Activated CD8-positive, alpha-beta memory T cell treated with anti-CD3 and anti-CD28 coated beads for 1 hour (primary cell): ENCODE measurements at places on chromosomes 1 and 21.

DNA sequence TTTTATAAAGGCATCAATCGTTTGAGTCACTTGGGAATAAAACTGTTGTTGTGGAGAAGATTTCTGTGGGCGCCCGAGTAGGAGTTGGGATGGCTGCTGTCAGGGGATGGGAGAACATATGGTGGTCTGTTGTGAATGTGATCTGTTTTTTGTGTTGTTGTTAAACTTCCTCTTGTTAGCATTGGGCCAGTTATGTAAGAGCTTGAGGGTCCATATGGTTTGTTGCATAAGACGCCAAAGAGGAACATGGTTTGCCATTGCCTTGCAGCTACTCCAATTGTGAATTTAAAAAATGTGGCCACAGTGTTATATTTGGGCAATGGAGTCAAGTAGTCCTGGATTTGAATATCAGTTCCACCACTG lies 136.1 kb upstream of the JUN start:
- no peak for DNase-seq

DNA sequence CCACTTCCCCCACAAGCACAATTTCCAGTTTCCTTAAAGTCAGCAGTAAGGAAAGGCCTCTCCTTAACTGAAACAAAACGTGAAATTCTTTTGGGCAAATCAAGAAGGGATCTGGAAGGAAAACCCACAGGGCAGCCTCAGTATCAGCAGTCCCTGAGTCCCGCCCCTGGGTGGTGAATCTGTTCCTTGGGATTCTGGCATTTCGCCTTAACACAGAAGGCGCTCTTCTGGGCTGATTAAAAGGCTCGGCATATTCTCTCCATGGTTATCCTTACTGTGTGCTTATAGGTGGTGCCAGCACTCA lies 12.2 kb upstream of the RAB4A start:
- no peak for DNase-seq

DNA sequence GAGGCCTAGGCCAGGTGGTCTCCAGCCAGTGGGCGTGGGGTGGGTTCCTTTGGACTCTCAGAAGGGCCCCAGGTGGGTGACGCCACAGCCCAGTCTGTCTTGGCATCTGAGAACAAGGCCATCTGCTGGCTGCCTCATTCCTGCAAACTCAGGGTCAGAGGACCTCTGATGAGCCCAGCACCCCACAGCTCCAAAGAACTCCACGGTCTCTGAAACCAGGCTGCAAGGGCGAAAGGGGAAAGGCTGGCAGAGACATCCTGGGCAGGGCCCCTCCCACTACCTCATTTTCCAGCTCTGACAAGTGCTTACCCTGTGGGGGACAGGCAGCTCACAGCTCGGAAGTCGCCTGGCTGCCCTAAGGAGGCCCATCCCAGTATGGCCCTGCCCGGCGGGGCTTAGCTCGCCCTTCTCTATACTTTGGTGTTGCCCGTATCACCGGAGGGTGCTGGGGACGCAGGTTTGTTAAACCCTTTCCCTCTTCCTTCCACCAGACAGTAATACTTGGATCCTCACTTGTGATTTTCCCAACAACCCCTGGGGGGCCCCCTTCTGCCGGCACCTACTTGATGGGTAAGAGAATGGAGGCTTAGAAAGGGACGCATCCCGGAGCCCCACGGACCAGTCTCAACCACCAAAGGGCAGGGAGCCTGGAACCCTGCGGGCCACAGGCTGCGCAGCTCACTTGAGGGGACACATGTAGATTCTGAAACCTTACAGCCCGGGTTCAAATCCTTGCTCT lies 10.9 kb upstream of the EDN2 start:
- no peak for DNase-seq

GRCh38 chr1:220901881-220902280 lies 22.6 kb downstream of the HLX start:
- no peak for DNase-seq

DNA sequence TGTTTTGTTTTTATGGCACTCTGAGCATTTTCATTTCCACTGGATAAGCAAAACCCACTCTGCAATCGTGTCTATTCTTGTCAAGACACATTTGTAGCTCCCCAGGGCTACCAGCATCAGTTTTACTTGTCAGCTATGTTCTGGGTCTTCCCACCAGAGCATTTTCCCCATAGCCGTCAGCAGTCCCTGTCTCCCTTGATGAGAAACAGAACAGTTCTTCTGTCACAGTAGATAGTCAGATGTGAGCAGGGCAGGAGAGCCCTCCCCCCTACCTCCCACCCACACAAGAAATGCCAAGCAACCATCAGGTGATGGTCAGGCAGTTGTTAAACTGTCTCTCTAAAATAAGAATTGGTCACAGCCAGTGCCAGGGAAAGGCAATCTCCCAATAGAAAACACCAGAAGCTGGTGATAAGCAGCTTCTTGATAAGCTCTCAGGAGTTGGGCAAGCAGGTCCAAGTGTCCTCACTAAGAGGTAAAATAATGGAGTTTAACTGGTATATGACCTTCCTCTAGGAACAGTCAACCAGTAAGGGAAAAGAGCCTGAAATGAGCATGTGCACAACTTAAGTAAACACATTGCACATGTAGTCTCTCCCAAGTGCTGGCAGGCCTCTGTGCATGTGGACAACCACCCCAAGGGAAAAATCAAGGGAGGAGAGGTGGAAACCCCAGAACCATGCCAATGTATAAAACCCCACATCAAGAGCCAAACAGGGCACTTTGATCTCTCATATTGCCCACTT lies 208.2 kb downstream of the S1PR1 start:
- DNase-seq, result no peak

DNA sequence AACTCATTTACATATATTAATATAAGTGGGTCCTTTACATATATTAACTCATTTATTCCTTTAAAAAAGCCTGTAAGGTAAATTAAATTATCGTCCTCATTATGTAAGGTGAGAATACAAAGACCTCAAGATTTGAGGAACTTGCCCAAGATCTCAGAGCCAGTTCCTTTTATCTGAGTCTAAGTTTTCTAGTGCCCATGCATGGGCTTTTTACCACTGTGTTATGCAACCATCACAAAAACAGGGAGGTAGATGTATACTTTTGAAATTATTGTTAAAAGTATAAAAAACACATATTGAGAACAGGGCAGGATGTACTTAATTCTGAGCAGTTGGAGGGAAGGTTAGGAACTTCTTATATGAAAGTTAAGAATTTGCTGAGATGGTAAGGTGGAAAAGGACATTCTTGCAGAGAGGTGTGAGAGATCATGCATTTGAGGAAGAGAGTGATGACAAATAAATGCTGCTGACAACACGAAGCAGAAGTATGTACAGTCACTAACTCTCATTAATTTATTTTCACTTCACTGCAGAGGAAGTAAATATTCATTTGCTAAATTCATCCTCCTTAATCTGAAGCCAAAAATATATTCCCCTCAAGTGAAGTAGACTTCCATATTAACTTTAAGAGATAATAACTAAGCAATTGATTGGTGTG lies 28.9 kb upstream of the LYPLAL1 start:
- no peak for DNase-seq

DNA sequence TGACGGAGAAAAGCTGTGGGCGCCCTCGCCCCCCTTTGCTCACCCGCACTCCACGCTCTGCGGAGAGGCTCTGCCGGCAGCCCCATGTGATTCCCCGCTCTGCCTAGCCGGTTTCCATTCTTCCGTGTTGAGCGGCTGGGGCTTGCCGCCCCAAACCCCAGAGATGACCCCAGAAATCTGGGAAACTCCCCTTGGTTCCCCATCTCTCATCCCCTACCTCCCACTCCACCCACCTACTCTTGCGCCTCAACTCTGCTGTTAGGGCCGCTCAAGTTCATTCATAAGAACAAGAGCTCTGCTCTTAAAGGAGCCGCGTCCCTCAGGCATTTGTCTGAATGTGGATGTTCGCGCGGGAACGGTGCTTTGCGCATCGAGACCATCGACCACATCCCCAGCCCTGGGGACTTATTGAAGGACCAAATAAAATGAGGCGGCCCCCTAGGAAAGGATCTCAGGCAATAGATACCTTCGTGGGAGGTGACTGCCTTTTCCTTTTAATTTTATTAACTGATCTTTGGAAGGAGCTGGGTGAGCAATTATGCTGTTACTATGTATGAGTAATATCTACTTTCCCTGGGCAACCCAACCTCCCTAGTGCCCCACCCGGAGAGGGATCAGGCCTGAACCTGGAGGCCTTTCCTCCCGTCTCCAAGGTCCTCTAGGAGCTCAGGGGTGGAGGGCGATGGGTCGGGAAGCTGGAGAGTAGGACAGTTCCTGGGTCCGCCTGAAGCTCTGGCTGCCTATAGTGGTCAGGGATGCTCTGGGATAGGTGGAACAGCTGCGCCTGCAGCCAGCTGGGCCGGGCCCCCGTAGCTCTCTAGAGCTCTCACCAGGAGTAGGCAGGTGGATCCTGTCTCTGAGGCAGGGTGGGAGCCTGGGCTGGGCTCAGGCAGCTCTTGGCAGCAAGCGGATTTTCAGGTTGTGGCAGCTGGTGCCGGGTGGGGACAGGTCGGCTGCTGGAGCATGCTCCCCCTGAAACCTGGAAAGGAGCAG lies 898 bp downstream of the MFSD2A start:
- DNase-seq, result no peak

DNA sequence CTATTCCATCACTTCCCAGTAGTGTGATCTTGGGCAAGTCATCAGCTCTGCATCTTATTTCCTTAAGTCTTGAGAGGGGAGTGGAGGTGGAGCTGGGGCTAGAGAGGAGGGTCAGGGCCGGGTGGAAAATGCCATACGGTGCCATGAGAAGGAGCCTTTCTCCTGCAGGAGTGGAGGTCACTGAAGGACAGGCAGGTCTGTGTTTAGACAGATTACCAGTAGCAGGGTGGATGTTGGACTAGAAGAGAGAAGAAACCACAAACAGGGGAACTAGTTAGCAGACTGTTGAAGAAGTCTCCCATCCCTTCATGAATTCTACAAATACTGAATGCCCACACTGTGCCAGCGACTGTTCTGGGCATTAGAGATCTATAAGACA lies 13.9 kb upstream of the CPT2 start:
- no peak for DNase-seq

DNA sequence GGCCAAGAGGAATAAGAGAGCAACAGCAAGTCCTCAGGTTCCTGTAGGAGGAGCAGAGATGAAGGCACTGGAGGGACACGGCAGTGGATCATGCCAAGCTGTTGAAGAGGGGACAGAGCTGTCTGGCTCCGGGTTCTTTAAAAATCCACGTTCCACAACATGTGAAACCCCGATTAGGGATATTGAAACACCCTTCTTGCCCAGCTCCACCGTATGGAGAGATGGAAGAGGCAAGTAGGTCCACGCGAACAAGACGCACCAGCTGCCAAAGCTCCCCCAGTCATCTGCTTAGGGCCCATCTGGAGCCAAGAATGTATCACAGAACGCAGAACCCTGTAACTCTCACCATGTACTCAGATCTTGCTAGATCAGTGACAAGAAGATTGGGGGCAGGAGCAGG lies 3.9 kb downstream of the C1orf198 start:
- DNase-seq, result no peak

- no peak for DNase-seq
Observed at GRCh38 chr21:44419679-44420078, 35.6 kb upstream of the LRRC3 start.

DNA sequence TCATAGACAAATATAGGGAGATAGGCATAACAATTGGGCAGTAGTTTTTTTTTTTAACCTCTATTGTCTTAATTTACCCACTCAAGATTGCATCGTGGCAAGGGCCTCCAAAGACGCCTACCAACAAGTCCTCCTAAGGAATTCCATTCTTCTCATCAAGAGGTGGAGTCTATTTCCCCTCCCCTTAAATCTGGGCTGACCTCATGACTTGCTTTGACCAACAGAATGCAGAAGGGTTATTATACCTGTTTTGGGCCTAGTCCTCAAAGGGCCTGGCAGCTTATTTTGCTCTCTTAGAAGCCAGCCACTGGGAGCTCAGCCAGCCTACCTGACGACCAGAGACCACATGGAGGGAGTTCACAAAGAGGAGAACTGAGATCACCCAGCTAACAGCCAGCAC lies 92.3 kb downstream of the COQ8A start:
- no peak for DNase-seq

GRCh38 chr1:27622828-27623227 lies 12.2 kb downstream of the FGR start:
- no peak for DNase-seq

GRCh38 chr1:197844651-197845050 lies 57.8 kb upstream of the C1orf53 start:
- DNase-seq, result no peak

- no peak for DNase-seq
Observed at GRCh38 chr1:3133686-3134085, 64.7 kb downstream of the PRDM16 start.

DNA sequence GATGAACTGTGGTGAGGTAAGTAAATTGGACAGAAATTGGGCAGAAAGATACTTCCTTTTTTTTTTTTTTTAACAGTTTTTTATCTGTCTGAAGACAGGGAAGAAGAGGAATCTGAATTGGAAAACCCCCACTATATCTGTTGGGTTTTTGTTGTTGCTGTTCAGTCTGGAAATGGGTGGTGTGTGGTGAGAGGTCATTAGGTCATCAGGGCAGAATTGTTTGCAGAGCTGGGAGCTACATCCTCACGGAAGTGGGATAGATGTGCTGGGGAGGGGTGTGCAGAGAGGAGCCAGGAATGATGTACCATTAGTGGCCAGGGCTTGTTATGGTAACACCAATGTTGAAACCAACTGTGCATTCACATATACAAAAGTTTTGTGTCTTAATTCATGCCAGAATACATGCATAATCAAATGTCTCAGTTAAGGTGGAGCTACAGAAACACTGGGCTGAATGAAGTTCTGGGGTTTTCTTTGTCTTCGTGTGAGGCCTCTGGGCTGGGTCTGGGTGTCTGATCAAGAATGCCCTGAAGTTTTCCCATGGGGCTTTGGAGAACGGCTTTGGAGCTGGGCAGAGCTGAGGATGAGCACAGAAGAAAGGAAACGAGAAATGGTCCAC lies 12.4 kb downstream of the USP25 start:
- no peak for DNase-seq

GRCh38 chr21:42320791-42321190 lies 5.6 kb upstream of the TFF3 start:
- no peak for DNase-seq

- DNase-seq, result no peak
Observed at GRCh38 chr1:89337903-89338302, 26.0 kb upstream of the GBP6 start.

DNA sequence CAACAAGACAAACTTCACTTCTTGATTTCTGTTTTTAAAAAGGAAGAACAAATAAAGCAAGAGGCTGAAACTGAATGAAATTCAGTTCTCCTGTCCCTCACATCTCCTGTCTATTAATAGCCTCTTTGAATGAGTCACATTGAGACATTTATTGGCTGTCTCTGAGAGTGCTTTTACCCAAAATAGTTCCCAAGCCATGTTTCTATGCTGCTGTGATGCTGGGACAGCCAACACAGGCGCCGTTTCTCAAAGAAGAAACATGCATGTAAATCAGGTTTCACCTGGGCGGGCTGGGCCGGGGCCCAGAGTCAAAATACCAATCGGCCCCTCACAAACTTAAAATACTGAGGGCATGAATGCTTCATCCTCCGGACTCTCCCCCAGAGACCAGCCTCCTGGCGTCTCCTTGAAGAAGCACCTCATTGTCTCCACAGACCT lies 105.2 kb downstream of the EDEM3 start:
- DNase-seq, result no peak

DNA sequence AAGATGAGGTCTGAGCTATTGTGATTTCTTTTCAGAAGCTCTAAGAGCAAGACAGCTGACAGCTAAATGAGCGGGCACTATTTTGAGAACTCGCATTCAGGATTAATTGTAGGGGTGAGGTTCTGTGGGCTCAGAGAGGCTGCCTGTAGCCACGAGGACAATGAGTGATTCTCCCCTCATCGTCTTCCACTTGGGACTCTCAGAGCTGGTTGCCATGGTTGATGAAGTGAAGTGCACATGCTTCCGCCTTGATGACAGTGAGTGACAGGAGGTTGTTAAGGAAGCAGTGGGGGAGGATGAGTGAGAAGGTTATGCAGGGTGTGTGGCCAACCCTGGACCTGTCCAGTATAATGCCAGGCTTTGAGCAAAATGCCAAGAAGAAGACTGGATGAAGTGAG lies 341.7 kb downstream of the PCP4 start:
- no peak for DNase-seq
